ENCODE measurements at places on chromosomes 5 and 9.

DNA sequence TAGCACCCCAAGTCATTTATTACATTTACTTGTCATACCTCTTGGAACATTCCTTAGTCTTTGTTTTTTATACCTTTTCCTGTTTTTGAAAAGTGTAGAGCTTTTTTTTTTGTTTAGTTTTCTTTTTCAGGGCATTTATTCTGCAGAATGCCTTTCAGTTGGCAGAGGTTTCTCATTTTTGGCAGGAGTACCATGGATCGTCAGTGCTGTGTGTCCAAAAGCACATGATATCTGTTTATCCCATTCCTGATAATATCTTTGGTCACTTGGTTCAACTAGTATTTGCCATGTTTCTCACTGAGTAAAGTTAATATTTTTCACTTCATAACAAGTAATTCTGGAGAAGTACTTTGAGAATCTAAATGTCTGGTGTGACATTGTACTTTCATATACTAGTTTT, 10.7 kb downstream of the OGN start:
- DNase-seq, result no peak

GRCh38 chr5:137218896-137219295, 280.2 kb downstream of the SPOCK1 start:
- no peak for DNase-seq

DNA sequence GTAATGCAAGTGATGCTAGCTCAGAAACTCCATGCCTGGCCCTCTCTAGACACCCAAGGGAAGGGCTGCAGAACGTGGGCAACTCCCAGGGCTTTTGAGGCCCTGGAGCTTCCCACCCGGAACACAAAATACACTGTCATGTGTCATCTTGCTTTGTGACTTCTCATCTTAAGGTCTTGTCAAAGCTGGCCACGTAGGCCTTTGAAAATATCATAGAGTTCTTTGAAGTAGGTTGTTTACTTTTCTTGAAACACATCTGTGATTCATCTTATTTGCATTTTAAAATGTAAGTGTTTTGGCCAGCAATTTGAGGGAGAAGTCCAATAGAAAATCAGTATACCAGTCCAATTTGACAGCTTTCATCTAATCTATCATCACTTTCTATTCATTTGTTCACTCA, 40.2 kb upstream of the PALM2AKAP2 start:
- DNase-seq, result no peak

GRCh38 chr5:149603920-149604319, 22.6 kb downstream of the ARHGEF37 start:
- DNase-seq, result no peak

- no peak for DNase-seq
Measured at GRCh38 chr5:118042076-118042475, 946.3 kb downstream of the DTWD2 start.

- DNase-seq, result no peak
Measured at GRCh38 chr9:83392228-83392627, 146.0 kb downstream of the FRMD3 start.

- DNase-seq, result no peak
Measured at GRCh38 chr5:64147849-64148441, 17.7 kb upstream of the RNF180 start.

- no peak for DNase-seq
Measured at GRCh38 chr9:98900244-98900643, 43.5 kb upstream of the COL15A1 start.

DNA sequence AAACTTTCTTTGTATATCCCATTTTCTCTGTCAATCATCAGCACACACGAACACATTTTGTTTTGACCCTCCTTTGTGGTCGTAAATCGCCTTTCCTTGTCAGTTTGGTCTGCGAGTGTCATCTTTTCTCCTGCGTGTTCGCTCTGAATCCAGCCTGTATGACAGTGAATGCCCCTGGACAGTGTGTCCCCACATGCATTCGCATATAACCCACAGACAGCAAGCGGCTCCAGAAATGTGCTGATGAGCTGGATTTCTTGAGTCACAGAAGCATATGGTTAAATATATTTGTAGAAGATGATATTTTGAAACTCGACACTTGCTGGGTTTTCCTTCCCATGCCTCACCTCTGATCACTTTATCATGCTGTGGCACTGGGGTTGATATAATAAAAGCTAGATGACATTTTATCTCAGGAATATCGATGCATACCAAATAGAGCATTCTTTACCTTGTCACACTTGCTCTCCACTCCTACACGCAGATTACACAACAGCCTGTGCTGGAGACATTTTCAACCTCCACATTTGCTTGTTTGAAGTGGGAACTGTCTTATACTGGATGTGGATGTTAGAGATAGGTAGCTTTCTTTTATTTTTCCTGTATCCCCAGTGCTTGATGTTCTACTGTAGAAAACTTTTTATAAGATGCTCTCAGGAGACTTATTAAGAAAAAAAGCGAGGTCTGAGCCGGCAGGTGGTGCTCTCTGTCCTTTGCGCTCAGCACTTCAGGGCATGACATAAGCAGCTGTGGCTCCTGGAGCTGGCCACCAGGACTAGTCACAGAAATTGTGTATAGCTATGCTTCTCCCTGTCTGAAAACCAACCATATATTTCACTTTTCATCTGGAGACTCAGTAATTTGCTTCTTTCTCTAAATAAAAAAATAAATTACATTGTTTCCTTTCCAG, 215.1 kb downstream of the SH3GL2 start:
- DNase-seq, result no peak

DNA sequence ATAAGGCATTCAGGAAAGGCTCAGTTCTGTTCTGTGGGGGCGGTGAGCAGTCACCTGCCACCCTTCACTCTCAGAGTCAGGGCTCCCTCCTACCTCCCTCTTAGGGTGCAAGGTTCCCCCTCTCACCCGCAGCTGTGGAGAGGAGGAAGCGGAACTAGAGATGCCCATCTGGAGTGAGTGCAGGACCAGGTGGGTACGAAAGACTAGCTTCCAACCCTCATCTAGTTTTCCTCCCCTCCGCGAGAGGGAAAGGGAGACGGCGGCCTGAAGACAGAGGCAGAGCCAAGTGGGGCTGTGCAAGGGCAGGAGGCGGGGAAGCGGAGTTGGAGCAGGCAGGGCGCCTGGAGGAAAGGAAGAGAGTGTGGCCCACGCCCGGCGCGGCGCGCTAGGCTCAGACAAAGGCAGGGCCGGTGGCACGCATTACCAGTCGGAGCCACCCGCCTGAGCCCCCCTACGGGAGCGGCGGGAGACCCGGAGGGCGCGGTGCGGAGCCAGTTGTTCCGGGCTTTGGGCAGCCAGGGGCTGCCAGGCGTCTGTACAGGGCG, 7.3 kb downstream of the PRR7 start:
- no peak for DNase-seq

GRCh38 chr5:54829676-54830535, 155.5 kb downstream of the ESM1 start:
- no peak for DNase-seq

Measured in activated gamma-delta T cell treated with Interleukin-2 at 50 U/mL for 16 hours (primary cell).